ENCODE measurements at places on chromosomes 5 and 9. TPM values are rescaled to one million over a fixed set of nuclear protein-coding genes. Genes with fewer than 3 reads are reported as not detected.

GRCh38 chr5:135369952-135370351 lies 29.1 kb downstream of the MACROH2A1 start:
- DNase-seq, result no peak

AK1 gene
- 48.6 TPM for total RNA-seq

DNA sequence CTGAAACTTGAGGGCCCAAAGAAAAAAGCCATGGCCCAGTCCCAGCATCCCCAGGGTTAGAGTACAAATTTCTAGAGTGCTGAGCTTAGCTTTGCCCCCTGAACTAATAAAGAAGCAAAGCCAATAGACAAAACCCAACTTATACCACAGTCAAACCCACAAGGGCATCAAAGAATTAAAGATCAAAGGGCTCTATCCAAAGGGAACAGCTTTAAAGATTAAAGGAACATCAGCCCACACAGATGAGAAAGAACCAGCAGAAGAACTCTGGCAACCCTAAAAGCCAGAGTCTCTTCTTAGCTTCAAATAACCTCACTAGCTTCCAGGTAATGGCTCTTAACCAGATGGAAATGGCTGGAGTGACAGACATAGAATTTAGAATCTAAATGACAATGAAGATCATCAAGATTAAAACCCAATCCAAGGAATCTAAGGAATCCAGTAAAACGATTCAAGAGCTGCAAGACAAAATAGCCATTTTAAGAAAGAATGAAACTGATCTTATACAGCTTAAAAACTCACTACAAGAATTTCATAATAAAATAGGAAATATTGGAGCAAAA lies 93.9 kb downstream of the YIPF5 start:
- DNase-seq, result no peak

TMEM174 gene
- total RNA-seq, result not detected

ADRB2 gene
- 5.7 TPM for total RNA-seq

BHMT gene
- 8.7 TPM for total RNA-seq

SLC24A2 gene
- 0.05 TPM for total RNA-seq

DNA sequence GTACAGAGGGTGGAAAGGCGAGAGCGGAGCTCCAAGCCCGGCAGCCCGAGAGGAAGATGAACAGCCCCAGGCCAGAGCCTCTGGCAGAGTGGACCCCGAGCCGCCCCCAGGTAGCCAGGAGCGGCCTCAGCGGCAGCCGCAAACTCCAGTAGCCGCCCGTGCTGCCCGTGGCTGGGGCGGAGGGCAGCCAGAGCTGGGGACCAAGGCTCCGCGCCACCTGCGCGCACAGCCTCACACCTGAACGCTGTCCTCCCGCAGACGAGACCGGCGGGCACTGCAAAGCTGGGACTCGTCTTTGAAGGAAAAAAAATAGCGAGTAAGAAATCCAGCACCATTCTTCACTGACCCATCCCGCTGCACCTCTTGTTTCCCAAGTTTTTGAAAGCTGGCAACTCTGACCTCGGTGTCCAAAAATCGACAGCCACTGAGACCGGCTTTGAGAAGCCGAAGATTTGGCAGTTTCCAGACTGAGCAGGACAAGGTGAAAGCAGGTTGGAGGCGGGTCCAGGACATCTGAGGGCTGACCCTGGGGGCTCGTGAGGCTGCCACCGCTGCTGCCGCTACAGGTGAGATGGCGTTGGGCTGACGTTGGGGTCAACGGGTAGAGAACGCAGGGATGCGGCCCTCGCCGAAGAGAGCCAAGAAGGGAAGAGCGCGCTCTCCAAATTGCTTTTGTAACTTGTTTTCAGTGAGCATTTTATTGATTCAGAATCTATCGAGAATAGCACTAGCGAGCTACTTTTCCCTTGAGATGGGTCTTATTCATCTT lies at the start of gene PTGER4:
Gene PTGER4, plus strand, starts transcription at position 3 of the 769 bp plus-strand sequence. CDS start 1,079 bp downstream, outside the sequence.
- DNase-seq, result no peak

NELFB gene
- 45.2 TPM for total RNA-seq

Measured in ureter (tissue), 1 donor.